ENCODE measurements at places on chromosomes 7 and 10.
A peak's percentile ranks its signal among the peaks of the same experiment; 100 is the strongest.

DNA sequence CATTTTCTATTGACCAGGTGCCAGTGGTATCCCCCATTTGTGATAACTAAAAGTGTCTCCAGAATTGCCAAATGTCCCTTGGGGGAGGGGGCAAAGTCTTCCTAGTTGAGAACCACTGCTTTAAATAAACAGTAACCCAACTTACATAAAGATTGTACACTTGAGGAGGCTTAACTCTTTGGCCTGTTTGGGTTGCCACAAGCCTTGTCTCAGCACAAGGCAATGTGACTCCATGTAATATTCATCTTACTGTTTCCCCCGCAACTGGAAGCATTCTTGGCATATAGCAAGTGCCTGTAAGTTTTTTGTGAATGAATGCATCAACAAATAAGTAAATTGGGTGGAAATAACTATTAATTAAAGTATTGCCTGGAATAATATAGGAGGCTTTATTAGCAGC is 108.3 kb downstream of the ANK3 start:
- no peak for DNase-seq

- DNase-seq, result peak; percentile 90
These were observed 243.9 kb downstream of the SNX13 start for GRCh38 chr7:17696422-17696821.

GRCh38 chr7:41769162-41769561 is 66.3 kb upstream of the INHBA start:
- no peak for DNase-seq

- no peak for DNase-seq
These were observed 162.9 kb upstream of the CELF2 start for GRCh38 chr10:10854725-10855124.

GRCh38 chr7:156725073-156725472 is 84.5 kb downstream of the RNF32 start:
- DNase-seq, result no peak

DNA sequence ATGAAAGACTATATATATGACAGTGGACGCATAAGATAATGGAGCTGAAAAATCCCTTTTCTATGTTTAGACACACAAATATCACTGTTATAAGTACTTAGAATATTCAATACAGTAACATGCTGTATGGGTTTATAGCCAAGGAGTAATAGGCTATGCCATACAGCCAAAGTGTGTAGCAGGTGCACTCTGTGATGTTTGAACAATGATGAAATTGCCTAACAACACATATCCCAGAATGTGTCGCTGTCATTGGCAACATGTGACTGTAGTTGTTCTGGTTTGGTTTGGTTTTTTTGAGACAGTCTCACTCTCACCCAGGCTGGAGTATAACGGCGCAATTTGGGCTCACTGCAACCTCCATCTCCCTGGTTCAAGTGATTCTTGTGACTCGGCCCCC is 26.1 kb downstream of the NOM1 start:
- DNase-seq, result no peak

GRCh38 chr7:95099106-95099505 is 191.7 kb downstream of the PPP1R9A start:
- no peak for DNase-seq

DNA sequence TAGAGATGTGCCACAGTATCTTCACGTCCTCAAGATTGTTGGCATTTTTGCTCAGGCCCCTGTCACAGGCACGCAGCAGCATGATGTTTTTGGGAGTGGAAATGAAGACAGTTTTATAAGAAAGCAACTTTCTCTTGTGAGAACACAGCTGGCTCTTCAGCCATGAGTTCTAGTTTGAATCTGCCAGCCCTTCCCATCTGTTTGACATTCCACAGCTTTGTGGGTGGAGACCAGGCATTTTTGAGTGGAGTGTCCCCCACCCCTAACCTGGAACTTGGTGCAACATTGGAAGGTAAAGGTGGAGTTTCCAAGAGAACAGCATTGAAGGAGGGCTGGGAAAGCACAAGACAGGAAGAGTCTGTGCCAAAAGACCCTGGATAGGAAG is 253.1 kb upstream of the IGFBP3 start:
- no peak for DNase-seq

GRCh38 chr10:76649254-76649653 is 988.4 kb downstream of the KCNMA1 start:
- no peak for DNase-seq

DNA sequence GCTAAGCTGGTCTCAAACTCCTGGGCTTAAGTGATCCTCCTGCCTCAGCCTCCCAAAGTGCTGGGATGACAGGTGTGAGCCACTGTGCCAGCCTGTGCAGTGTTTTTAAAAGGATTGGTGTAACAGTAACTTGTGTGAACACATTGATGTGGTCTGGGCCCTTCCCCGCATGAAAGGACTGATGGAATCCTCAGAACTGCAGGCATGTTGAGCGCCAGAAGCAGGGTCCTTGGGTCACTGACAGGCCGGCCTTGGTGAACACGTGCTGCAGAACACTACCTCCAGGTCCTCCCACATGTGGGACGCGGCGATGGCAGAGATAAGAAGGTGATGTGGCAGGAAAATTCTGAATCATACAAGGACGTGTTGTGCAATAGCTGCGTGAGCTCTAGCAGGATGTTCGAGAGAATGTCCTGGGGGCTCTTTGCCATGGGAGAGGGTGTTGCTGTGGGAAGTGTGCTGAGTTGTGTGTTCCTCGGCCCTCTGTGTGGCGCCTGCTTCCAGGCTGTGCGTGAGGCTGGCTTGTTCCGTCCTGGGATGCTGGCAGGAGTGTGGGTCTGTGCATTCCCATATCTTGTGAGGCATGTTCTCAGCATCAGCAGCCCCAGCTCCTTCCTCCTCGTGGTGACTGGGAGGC is 68.2 kb downstream of the DNAJB6 start:
- peak; percentile 81 for DNase-seq

DNA sequence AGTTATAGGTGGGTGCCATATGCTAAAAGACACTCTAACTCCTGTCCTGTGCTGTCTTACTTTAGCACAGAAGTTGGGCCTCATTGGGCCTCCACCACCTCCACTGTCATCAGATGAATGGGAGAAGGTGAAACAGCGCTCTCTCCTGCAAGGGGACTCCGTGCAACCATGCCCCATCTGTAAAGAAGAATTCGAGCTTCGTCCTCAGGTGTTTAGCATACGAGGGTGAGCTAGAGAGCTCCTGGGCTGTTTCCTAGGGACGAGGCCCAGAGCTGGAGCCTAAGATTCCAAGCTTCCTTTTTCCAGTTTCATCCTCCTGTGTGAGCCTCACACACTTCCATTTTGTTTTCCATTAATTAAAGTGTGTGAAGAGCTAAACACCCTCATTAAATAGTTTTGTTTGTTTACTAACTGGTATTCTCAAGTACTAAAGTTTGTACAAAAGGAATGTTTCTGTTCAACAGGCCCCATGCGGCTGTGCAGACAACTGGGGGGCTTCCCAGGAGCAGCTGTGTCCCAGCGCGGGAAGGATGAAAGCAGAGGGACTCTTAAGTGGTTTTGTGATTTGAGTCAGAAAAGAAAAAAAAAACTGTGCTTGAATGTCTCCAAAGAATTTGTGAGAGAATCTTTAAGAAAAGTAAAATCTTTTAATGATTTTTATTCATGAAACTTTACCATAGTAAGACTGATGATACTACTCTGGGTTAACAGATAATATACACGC is 14.1 kb downstream of the RNF32 start:
- no peak for DNase-seq

DNA sequence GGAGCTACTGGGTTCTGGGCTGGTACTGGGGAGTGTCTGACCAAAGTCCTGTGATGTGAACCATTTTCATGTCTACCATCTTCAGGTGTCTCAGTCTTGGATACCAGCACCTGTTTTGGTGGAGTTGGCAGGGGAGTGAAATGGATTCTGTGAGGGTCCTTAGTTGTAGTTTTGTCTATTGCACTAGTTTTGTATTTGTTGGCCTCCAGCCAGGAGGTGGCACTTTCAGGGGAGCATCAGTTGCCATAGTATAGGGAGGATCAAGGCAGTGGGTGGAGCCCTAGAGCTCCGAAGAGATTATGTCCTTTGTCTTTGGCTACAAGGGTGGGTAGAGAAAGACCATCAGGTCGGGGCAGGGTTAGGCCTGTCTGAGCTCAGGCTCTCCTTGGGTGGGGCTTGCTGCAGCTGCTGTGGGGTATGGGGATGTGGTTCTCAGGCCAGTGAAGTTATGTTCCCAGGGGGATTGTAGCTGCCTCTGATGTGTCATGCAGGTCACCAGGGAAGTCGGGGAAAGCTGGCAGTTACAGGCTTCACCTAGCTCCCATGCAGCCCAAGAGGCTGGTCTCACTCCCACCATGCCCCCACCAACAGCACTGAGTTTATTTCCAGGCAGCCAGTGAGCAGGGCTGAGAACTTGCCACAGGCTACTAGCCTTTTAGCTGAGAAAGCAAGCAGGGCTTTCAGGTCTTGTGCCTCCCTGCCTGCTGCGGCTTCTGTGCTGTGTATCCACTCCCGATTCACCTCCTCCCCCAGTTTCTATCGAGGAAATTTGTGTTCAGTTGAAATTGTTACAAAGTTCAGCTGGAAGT is 153.1 kb downstream of the ZNF365 start:
- DNase-seq, result no peak

- no peak for DNase-seq
These were observed 150.6 kb downstream of the CACNB2 start for GRCh38 chr10:18290651-18291313.

GRCh38 chr7:155538293-155538692 is 8.1 kb downstream of the CNPY1 start:
- no peak for DNase-seq

GRCh38 chr10:33074443-33074842 is 116.4 kb upstream of the ITGB1 start:
- no peak for DNase-seq

DNA sequence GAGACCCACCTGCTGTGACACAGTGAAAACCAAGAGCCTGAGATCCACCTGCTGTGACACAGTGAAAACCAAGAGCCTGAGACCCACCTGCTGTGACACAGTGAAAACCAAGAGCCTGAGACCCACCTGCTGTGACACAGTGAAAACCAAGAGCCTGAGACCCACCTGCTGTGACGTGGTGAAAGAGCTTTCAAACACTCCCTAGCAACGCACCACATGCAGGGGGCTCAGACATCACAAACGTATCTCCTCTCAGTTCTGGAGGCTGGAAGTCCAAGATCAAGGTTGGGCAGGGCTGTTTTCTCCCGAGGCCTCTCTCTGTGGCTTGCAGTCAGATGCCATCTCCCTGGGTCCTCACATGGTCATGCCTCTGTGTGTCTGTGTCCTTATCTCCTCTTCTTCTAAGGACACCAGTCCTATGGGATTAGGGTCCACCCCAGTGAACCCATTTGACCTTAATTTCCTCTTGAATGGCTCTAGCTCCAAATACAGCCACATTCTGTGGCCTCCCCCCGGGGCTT is 43.8 kb downstream of the INSIG1 start:
- DNase-seq, result no peak

- DNase-seq, result no peak
These were observed 1.5 kb upstream of the SHH start for GRCh38 chr7:155813546-155814315.

- peak; percentile 83 for DNase-seq
These were observed 28.5 kb downstream of the CHCHD3 start for GRCh38 chr7:133053321-133053891.

- DNase-seq, result no peak
These were observed 163.8 kb upstream of the PRSS1 start for GRCh38 chr7:142585425-142585824.

GRCh38 chr10:11962176-11962575 is 80.4 kb downstream of the UPF2 start:
- no peak for DNase-seq

DNA sequence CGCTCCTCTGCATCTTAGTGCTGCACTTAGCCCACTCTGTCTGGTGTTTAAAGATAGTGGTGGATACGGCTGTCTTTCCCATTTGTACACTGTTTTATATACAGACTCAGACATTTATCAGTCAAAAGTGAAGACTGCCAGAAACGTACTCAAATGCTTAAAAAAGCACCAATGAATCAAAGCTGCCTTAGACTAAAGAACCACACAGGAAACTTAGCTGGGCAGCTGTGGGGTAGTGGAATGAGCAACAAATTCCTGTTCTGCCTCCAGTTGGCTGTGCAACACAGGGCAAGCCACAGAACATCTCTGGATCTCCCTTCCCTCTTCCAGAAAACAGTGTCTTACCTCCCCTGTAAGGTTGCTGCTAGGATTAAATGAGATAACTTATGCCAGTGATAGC is 76.0 kb downstream of the ATXN7L1 start:
- no peak for DNase-seq

DNA sequence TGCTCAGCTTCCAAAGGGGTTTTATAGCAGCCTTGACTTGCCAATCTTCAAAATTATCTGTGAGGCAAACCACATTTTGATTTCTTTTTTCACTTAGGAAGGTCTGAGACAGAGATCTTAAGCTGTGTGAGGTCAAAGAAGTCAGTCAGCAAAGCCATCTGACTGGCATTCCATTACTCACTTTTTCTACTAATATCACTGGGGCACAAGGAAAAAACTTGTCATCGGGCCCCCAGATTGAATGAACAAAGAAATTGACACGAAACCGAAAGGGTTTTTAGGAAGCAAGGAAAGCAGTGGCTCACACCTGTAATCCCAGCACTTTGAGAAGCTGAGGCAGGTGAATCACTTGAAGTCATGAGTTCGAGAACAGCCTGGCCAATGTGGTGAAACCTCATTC is 78.5 kb upstream of the FRMD4A start:
- no peak for DNase-seq

GRCh38 chr10:62723375-62723774 is 81.1 kb upstream of the ADO start:
- no peak for DNase-seq

GRCh38 chr10:102402512-102402896 is 7.0 kb downstream of the NFKB2 start:
- no peak for DNase-seq

GRCh38 chr7:121466455-121466854 is 70.3 kb upstream of the FAM3C start:
- no peak for DNase-seq

- DNase-seq, result no peak
These were observed 21.6 kb downstream of the HIP1 start for GRCh38 chr7:75716992-75717626.

- DNase-seq, result no peak
These were observed 6.7 kb downstream of the TLL2 start for GRCh38 chr10:96507044-96507443.

- no peak for DNase-seq
These were observed 1.9 kb downstream of the COBL start for GRCh38 chr7:51314726-51315125.

GRCh38 chr7:38316733-38317360 is 43.4 kb upstream of the TARP start:
- no peak for DNase-seq

DNA sequence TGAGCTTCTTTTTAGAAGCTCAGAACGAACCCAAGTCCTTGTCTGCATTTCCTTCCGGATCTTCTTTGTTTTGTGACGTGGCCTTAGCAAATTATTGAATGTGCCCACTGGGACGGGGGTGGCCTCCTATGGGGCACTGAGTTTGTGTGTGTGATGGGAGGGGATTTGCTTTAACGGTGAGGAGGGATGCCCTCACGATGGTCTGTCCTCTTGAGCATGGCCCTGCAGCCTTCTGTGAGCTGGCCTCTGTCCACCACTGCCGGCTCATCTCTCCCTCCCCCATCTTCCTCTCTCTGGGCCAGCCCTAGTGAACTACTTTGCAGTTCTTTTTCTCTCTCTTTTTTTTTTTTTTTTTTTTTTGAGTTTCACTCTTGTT is 62.9 kb upstream of the MKRN1 start:
- no peak for DNase-seq

- DNase-seq, result no peak
These were observed 16.5 kb downstream of the MAT1A start for GRCh38 chr10:80272793-80273522.

All from amniotic stem cell (primary cell).